ENCODE measurements at places on chromosomes 4 and X.

GRCh38 chr4:86919561-86920223 is 15.1 kb upstream of the AFF1 start:
- no peak for DNase-seq

GRCh38 chrX:53018627-53019026 is 30.0 kb upstream of the GPR173 start:
- no peak for DNase-seq

- DNase-seq = no peak
Measured at GRCh38 chrX:112359906-112360305, 277.3 kb upstream of the TRPC5 start.

- DNase-seq = peak; percentile 34
Measured at GRCh38 chr4:81255524-81255923, 40.5 kb upstream of the PRKG2 start.

DNA sequence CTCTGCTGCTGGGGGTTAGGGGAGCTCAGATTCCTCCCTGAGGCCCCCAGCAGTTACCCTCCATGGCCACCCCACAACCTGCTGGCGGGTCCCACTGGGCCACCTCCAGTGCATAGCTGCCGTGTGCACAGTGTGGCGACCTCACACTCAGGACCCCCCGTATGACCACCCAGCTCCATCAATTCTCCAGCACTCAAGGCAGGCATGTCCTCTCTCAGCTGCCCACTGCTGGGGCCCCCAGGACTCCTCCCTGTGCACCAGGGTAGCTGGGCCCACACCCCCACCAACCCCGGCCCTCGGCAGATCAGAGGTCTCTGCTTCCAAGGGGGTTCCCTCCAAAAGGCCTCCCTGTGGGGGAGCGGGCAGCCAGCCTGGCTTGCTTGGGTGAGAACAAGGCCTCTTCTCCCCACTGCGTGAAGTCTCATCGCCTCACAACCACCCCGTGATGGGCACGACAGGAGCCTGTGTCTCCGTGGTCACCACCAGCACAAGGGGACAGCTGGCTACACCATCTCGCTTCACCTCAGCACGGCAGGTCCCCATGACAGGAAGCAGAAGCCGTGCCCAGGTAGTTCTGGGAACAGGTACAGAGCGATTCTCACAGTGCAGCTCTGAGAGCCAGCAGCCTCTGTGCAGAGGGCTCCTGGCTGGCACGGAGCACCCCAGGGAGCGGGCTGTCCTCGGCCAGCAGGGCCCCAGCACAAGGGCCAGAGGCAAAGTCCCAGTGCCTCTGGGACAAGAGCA is 4.6 kb upstream of the HAUS3 start:
- no peak for DNase-seq
